ENCODE measurements at places on chromosomes 1 and 21.

GRCh38 chr1:30912913-30913652 lies 4.5 kb upstream of the SDC3 start:
- DNase-seq = no peak
- H3K4me1 ChIP-seq = no peaks in the 10 kb centered on the region
- no peak overlapping the region for H3K27ac ChIP-seq
- H3K36me3 ChIP-seq = no peaks in the 10 kb centered on the region

GRCh38 chr1:77504986-77505385 lies 177.5 kb downstream of the ZZZ3 start:
- H3K27me3 ChIP-seq = no peaks in the 10 kb centered on the region
- H3K4me3 ChIP-seq = no peak overlapping the region
- peaks cover 10% of the 10 kb centered on the region for H3K4me1 ChIP-seq
- DNase-seq = no peak
- H3K36me3 ChIP-seq = no peaks in the 10 kb centered on the region
- H3K27ac ChIP-seq = no peak overlapping the region

GRCh38 chr1:42576935-42577334 lies 81.3 kb upstream of the PPIH start:
- H3K4me1 ChIP-seq = no peaks in the 10 kb centered on the region
- H3K27ac ChIP-seq = no peak overlapping the region
- H3K27me3 ChIP-seq = no peaks in the 10 kb centered on the region

GRCh38 chr1:92536980-92537884 lies 50.5 kb upstream of the GFI1 start:
- no peaks in the 10 kb centered on the region for H3K27me3 ChIP-seq
- peak; percentile 57 for DNase-seq
- H3K4me1 ChIP-seq = peaks cover 24% of the 10 kb centered on the region

GRCh38 chr1:15201849-15202551 lies 45.0 kb upstream of the FHAD1 start:
- no peaks in the 10 kb centered on the region for H3K36me3 ChIP-seq
- H3K27me3 ChIP-seq = no peaks in the 10 kb centered on the region
- no peak for DNase-seq
- H3K4me1 ChIP-seq = peaks cover 8% of the 10 kb centered on the region

DNA sequence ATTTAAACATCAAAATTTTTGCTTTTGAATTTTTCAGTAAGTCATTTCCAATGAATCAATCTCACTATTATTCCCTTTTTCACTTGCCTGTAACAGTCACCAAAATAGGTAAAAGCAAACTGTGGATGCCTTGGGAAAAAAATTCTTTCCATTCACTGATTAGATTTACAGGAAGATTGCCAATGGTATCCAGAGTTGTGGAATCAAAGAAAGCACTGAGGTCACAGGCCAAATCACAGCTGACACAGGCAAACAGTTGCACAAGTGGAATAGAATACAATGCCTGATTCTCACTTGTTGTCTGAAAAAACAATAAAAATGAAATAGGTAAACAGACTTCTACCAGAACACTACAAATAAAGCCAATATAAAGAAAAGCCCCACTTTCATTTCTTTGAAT lies 48.4 kb downstream of the LTN1 start:
- H3K27me3 ChIP-seq = no peaks in the 10 kb centered on the region
- no peak overlapping the region for H3K4me3 ChIP-seq
- peak; percentile 28 for DNase-seq
- peaks cover 23% of the 10 kb centered on the region for H3K4me1 ChIP-seq

- H3K27me3 ChIP-seq = no peaks in the 10 kb centered on the region
- peak overlapping the region; percentile 81 for H3K27ac ChIP-seq
- peaks cover 20% of the 10 kb centered on the region for H3K4me1 ChIP-seq
- no peaks in the 10 kb centered on the region for H3K36me3 ChIP-seq
Measured at GRCh38 chr1:8516793-8517556, 199.1 kb downstream of the SLC45A1 start.

GRCh38 chr21:41435706-41436105 lies 9.7 kb downstream of the MX1 start:
- no peak for DNase-seq
- no peaks in the 10 kb centered on the region for H3K4me1 ChIP-seq
- no peaks in the 10 kb centered on the region for H3K27me3 ChIP-seq
- H3K4me3 ChIP-seq = no peak overlapping the region

- no peak overlapping the region for H3K4me3 ChIP-seq
- H3K36me3 ChIP-seq = no peaks in the 10 kb centered on the region
- H3K27ac ChIP-seq = peak overlapping the region; percentile 69
- H3K27me3 ChIP-seq = no peaks in the 10 kb centered on the region
Measured at GRCh38 chr1:235919127-235919832, 52.6 kb upstream of the LYST start.

- H3K36me3 ChIP-seq = no peaks in the 10 kb centered on the region
- H3K4me1 ChIP-seq = no peaks in the 10 kb centered on the region
- H3K4me3 ChIP-seq = no peak overlapping the region
Measured at GRCh38 chr1:53069265-53069662, 7.3 kb downstream of the PODN start.

DNA sequence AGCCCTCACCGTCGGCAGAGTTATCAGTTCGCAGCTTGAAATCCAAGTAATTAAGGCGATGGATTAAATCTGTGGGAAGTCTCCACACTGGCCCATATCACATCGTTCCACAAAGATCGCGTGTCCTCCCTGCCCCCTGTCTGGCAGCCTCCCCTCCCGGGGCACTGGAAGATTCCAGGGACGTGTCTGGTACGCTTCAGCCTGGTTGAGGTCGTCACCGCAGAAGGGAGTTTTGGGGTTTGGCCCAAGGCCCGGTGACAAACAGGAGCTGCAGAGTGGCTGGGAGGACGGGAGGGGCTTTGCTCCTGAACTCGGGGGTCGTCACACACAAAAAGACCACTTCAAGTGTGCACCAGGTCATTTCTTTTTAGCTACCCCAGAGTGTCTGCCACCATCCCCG lies 51.1 kb downstream of the PRDM16 start:
- H3K4me3 ChIP-seq = no peak overlapping the region
- no peak overlapping the region for H3K27ac ChIP-seq
- no peaks in the 10 kb centered on the region for H3K36me3 ChIP-seq

DNA sequence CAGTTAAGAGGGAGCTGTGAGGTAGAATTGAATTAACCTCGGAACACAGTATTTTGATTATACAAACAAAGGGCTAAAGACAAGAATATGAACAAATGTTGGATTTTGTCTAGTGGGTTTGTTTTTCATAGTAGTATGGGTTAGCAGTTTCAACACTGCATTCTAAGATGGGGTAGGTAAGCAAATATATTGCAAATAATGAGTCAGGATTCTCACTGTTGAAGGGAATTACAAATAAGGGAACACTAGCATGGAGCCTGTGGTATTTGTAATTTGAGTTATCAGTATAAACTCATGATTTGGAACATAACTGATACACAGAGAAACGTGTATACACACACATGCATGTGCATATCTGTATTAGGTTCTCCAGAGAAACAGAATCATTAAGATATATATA lies 44.5 kb downstream of the CD55 start:
- no peak overlapping the region for H3K27ac ChIP-seq
- H3K4me3 ChIP-seq = no peak overlapping the region
- no peaks in the 10 kb centered on the region for H3K27me3 ChIP-seq
- H3K4me1 ChIP-seq = 0 out of 2 replicates have a peak, but pooled peaks cover 7% of the 10 kb centered on the region

DNA sequence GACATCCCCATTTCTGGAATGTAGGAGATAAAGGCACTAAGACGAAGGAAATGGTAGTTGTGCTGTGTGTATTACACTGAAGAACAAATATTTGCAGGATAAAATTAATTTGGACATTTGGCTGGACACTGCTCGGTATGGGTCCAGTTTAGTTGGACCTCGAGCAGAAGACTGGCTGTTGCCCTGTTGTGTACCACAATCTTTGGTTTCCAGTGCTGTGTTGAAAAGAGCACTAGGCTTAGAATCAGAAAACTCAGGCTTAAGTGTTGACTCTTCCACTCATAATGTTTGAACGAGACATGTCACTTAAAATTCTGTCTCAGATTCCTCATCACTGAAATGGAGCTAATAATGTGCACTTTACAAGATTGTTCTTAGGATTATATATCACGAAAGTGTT lies 1.2 kb upstream of the ARPC5 start:
- peak overlapping the region; percentile 96 for H3K4me3 ChIP-seq
- peaks cover 18% of the 10 kb centered on the region for H3K4me1 ChIP-seq
- H3K36me3 ChIP-seq = 0 out of 2 replicates have a peak, but pooled peaks cover 1% of the 10 kb centered on the region
- peak overlapping the region; percentile 79 for H3K27ac ChIP-seq

DNA sequence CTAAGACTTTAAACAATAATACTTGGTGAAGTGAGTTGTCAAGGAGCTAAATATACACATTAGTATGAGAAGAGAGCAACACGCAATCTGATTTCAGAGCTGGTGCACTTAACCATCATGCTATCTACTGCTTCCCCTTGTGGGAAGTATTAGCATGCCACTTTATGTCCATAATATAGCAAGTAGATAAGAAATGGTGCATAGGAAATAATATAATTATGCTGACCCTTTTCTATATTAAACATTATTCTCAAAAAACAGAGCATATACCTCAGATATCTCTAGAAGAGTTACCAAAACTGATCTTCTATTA lies 63.4 kb downstream of the MAGI3 start:
- H3K36me3 ChIP-seq = no peaks in the 10 kb centered on the region
- no peak overlapping the region for H3K4me3 ChIP-seq
- DNase-seq = no peak

DNA sequence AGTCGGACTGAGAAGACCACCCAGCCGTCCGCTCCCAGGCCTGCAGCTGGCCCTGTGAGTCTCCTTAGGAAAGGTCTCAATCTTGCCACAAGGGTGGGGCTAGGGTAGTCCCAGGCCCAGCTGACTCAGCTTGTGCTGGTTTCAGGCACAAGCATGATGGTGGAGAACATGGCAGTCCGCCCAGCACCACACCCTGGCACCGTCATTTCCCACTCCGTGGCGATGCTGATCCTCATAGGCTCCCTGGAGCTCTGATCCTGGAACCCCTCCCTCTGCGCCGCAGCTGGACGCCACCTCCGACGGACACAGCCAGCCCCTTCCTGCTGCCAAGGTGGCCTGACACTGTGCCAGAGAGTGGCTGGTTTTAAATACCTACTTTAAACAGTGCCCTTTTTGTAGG lies 10.7 kb downstream of the TMEM81 start:
- H3K36me3 ChIP-seq = no peaks in the 10 kb centered on the region
- DNase-seq = peak; percentile 42
- no peak overlapping the region for H3K4me3 ChIP-seq
- peaks cover 5% of the 10 kb centered on the region for H3K4me1 ChIP-seq

DNA sequence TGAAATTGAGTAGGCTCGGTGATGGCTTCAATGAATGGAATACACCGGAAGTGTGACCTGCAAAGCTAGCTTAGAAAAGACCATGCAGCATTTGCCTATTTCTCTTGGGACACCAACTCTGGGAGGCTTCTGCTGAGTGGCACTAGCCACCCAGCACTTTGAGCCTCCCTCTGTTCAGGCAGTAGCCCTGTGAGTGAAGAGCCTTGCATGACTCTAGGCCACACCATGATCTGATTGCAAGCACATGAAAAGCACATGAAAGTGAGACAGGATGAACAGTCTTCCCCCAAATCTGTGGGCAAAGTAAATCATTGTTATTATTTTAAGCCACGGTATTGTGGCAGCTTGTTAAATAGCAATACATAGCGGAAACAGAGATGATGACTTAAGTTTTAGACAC lies 2.8 kb downstream of the CD48 start:
- H3K36me3 ChIP-seq = no peaks in the 10 kb centered on the region
- no peak overlapping the region for H3K4me3 ChIP-seq
- no peak overlapping the region for H3K27ac ChIP-seq
- H3K4me1 ChIP-seq = no peaks in the 10 kb centered on the region
- peaks cover 6% of the 10 kb centered on the region for H3K27me3 ChIP-seq

DNA sequence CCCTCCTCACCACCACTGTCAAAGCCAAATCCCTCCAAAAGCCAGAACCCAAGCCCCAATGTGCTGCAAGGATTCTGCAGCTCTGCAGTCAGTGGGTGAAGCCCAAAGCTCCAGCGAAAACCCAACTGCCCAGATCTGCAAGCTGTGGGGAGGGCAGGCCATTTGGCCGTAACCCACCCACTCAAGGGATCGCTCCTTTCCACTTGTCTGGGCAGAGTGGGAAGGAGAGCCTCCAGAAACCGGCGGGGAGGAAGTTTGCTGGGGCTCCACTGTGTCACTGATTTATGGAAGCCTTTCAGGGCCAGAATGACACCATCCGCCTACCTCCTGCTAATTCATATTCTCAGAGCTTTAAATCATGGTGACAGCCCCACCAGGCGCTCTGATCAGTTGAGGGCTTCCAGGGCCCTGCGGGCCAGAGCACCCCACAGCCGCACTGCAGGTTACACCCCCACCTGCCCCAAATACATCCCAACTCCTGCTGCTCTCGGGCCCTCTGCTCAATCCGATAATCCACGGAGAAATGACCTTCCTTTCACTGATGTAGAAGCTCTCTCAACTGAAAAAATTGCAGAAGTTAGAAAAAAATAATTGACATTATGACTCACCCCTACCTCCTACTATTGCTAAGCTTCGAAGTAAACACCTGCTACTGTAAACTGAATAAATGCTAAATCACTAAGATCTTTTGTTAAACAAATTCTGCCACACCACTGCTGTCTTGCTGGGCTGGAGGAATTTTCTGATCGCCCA lies 40.6 kb upstream of the RAB4A start:
- H3K27me3 ChIP-seq = peaks cover 30% of the 10 kb centered on the region
- H3K27ac ChIP-seq = no peak overlapping the region
- DNase-seq = no peak

DNA sequence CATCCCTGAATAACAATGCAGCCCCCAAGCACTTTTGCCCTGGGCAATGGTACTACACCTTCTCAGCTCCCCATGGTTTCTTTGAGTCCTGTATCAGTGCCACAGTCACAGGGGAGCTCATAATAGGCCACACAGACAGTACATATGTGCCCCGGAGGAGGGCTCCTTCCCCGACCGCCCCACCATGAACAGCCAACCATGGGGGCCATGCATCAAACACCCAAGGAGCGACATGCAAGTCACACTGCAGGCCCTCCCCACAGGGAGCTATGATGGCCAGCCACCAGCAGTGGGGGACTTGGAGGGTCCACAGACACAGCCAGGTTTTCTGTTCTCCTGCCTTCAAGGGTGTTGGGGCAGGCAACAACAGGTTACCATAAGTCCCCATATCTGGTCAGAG lies 13.1 kb upstream of the CLCA2 start:
- DNase-seq = no peak
- H3K36me3 ChIP-seq = no peaks in the 10 kb centered on the region
- no peak overlapping the region for H3K27ac ChIP-seq
- H3K27me3 ChIP-seq = no peaks in the 10 kb centered on the region
- no peak overlapping the region for H3K4me3 ChIP-seq

- no peak overlapping the region for H3K27ac ChIP-seq
- H3K4me3 ChIP-seq = no peak overlapping the region
- no peaks in the 10 kb centered on the region for H3K27me3 ChIP-seq
- no peak for DNase-seq
Measured at GRCh38 chr21:34365809-34366208, 2.0 kb downstream of the KCNE2 start.

GRCh38 chr1:175209493-175209921 lies 16.9 kb upstream of the KIAA0040 start:
- H3K27me3 ChIP-seq = no peaks in the 10 kb centered on the region
- H3K36me3 ChIP-seq = no peaks in the 10 kb centered on the region
- H3K27ac ChIP-seq = no peak overlapping the region
- H3K4me3 ChIP-seq = no peak overlapping the region
